ENCODE measurements at places on chromosomes 16 and 17.
A peak's percentile ranks its signal among the peaks of the same experiment; 100 is the strongest.

- no peak for DNase-seq
Observed at GRCh38 chr16:65745201-65745708, 621.2 kb upstream of the CDH5 start.

DNA sequence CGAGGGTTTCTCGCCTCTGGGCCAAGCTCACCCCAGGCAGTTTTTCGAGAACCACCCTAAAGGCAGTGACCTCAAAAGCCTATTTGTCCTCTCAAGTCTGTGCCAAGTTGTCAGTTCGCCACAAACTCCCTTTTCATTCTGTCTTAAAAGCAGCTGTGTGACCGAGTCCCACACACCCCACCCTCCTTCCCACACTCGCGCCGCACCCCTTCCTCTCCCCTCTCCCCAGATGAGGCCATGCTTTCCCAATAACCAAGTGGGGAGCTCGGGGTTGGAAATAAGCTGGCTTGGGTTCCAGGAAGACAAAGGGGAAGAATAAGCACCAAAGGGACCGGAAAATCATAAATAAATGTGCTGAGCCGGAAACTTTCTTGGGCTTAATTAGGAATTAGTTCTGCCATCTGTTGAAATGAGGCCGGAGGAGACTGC lies 36.7 kb downstream of the GRIN2C start:
- no peak for DNase-seq

- no peak for DNase-seq
Observed at GRCh38 chr17:56599088-56599487, 5.6 kb downstream of the NOG start.

GRCh38 chr17:75367312-75367711 lies 38.2 kb downstream of the GRB2 start:
- no peak for DNase-seq

GRCh38 chr17:57365420-57365819 lies 109.1 kb downstream of the MSI2 start:
- no peak for DNase-seq

GRCh38 chr17:46154151-46154816 lies 38.9 kb downstream of the KANSL1 start:
- no peak for DNase-seq

GRCh38 chr16:87062569-87063442 lies 254.4 kb downstream of the C16orf95 start:
- no peak for DNase-seq

GRCh38 chr17:19867329-19868078 lies at the start of gene ULK2:
ULK2 (minus strand) TSS chr17:19867936; CDS start chr17:19867417, 519 bp downstream.
- DNase-seq, result no peak

GRCh38 chr17:71237903-71238538 lies 882.8 kb upstream of the SOX9 start:
- peak; percentile 28 for DNase-seq

DNA sequence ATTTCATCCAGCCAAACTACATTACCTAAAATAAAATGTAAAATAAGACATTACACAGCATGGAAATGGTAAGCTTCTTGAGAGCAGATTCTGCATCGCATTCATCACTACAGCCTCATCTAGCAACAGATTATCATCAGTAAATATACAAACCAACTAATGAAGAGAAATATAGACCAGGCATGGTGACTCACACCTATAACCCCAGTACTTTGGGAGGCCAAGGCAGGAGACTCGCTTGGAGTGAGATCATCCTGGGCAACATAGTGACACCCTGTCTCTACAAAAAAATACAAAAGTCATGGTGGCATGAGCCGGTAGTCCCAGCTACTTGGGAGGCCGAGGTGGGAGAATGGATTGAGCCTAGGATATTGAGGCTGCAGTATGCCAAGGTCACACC lies 19.9 kb downstream of the NCBP3 start:
- no peak for DNase-seq

Measured in NCI-H2081 treated with DMSO at 0.1 percent for 48 hours (cell line).